GDM1 (cell line): ENCODE measurements at places on chromosomes 5 and 9.

DNA sequence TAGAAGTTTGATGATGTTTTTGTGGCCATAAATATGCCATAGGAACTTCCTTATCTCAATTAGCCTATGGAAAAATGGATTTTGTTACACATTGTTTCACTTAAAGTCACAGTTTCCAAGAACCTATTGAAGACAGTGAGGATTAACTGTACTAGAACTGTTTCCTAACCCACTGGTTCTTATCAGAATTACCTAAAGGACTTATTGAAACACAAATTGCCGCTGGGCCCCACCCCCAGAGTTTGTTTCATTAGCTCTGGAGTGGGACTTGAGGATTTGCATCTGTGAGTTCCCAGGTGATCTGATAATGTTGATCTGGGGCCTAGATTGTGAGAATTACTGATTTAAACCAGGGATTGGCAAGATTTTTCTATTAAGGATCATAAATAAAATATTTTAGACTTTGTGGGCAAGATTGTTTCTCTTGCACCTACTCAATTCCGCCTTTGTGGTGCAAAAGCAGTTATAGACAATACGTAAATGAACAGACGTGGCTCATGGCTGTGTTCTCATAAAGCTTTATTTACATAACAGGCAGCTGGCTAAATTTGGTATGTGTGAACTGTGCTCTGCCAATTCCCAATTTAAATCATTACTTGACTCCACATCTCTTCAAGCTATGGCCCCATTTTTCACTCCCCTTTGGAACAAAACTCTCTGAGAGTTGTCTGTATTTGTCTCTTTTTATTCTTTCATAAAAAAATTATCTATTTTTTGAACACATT is 9.3 kb downstream of the JAK2 start:
- DNase-seq = no peak

GRCh38 chr9:36623280-36623679 is 50.6 kb downstream of the MELK start:
- no peak for DNase-seq

GRCh38 chr5:58025809-58026208 is 434.1 kb downstream of the PLK2 start:
- DNase-seq = no peak

GRCh38 chr5:52626312-52626711 is 161.4 kb upstream of the ITGA1 start:
- DNase-seq = no peak

- DNase-seq = no peak
Measured at GRCh38 chr5:122719991-122720746, 54.7 kb upstream of the SNX2 start.

DNA sequence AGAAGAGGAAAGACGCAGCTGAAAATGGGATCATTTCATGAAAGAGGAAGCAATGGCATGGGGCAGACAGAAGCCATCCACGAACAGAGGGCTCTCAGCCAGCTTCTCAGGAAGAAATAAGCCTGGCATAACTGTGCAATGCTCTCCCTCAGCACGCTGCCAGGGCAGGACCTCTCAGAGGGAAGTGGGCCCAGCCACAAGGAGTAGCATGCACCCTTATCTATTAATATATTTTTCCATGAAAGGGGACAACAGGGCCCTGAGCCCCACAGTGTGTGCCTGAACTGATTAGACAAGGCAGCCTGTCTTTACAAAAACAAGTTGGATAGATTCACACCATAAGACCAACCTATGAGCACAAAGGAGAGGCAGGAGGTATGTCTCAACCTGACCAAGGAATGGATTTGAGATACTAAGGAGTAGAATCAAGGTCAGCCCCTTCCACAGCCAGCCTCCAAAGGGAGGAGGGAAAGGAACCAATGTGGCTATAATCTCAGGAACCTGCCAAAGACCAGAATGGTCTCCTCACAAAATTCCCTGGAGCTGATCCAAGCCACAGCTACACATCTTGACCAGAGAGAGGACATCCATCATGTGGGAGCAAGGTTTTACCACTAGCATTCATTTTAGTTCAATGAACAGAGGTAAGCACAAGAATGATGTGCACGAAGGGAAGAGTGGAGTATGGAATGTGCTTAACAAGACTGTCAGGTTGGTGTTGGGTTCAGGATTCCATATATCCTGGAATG is 154.8 kb downstream of the SIL1 start:
- DNase-seq = no peak

DNA sequence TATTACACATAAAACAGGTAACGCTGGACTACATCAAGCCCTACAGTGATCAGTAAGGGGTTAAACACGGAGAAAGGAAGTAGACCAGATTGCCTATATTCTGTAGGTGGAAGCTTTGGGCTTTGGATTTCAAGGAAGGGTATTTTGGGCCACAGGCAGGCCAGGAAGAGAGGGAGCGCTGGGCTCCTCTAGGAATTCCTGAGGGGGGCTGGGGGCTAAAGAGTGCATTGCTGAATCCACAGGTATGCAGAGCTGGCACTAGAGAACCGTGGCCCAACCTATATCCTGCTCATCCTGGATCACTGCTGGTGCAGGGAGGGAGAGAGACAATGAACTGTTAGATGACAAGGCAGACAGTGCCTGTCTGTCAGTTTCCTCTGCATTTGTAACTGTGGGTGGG is 367.1 kb downstream of the CSNK1G3 start:
- DNase-seq = no peak

GRCh38 chr5:121285801-121286521 is 565.7 kb upstream of the FTMT start:
- DNase-seq = no peak

DNA sequence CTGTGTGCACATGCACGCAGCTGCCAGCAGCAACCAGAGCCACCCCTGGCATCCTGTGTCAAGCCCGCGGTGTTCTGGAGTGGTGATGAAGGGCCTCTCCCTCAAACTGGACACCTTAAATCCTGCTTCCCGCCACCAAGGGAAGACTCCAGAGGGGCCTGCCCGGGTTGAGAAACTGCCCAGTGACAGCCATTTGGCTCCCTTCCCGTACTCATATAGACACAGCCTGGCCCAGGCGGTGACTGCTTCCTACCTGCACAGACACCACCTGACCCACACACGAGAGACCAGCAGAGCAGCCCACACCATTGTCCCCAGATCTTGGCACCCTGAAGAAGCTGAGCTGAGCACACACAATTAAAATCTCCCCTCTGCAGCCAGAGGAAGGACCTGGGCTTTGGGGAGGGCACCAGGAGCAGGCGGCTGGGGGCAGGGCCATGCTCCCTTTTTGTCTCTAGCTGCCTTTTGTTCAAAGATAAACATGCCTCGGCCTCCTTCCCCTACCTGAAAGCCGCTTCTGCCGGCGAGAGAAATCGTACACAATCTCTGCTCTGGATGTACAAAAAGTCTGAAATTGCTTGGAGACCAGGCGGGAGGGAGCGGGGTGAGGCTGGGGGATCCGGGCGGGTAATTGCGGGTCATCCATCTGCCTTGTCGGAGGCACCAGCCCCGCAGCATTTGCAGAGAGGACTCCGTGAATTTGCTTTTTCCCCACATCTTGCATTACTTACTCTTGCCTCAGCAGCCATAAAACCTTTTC is 78.4 kb downstream of the TSPAN17 start:
- DNase-seq = no peak

GRCh38 chr5:174844971-174845370 is 120.6 kb downstream of the MSX2 start:
- no peak for DNase-seq

GRCh38 chr5:136073714-136074529 is 45.1 kb downstream of the TGFBI start:
- no peak for DNase-seq

- peak; percentile 33 for DNase-seq
Measured at GRCh38 chr5:81601919-81602318, 149.0 kb downstream of the SSBP2 start.

DNA sequence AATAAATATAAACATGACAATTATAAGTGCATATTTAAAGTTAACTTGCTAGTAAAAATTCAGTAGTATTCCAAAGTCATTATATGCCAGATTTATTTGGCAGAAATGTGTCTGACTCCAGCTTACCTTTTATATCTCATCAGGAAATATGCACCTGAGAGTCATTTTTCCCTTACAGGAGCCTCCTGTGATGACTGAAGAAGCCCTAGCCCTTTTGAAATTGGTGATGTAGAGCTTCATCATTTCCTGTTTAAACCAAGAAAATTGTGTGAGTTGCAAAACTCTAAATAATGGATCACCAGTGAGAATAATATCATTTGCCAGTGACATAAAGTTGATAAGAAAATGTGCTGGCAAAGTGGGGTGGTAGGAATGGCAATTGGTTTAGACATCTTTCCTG is 42.1 kb upstream of the CTNND2 start:
- no peak for DNase-seq

DNA sequence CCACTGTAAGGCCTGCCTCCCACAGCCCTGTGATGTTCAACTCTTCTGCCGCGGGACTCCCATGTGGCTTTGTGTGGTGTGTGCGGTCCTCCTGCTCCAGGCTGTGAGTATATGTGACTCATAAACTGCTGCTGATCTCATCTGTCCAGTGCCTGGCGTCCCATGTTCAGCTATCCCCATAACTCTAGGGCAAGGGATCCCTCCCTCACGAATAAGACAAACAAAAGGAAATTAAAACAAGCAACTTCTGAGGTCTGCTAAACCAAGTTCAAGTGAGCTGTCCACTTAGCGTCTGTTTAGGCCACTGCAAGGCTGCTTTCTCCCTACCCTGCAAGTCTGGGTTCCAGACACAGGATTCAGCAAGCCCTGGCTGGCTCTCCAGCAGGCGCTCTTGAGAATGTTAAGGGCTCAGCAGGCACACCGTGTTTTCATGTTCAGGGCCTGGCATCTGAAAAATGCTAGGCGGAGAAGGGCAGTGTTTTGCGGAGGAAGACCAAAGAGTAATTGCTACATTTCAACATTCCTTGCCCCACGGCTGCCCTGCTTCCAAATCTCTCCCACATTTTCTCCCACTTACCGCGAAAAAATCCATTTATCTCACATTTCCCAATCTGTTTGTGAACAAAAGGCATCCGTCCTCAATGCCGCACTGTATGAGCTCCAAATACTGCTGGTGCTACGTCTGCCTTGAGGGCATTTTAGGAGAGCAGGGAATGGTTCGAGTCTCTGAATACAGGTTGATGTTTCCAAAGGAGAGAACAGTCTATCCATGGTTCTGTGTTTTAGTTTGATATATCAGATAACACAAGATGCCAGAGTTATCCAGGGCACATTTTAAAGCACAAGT is 280.2 kb downstream of the SEMA5A start:
- no peak for DNase-seq

DNA sequence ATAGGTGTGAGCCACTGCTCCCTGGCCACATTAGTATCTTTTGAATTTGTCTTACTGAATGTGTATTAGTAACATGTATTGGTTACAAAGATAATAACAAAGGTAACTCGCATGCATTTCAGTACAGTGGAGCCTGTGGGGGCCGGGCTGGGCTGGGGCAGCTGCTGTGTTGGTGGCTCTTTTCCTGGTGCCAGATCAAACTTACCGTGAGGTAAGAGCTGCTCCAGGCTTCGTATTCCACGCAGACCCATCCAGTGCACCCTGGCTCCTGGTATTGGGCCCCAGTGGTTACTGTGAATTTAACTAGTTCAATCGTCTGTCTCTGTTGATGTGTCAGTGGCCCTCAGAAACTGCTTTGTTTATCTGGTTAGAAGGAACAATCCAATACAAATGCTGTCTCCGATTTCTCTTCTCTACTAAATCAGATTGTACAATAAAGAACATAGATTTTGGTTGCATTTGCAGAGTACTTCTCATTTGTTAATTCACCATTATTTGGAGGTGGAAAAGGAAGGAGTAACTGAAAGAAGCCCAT is 15.6 kb downstream of the PRRC2B start:
- no peak for DNase-seq

DNA sequence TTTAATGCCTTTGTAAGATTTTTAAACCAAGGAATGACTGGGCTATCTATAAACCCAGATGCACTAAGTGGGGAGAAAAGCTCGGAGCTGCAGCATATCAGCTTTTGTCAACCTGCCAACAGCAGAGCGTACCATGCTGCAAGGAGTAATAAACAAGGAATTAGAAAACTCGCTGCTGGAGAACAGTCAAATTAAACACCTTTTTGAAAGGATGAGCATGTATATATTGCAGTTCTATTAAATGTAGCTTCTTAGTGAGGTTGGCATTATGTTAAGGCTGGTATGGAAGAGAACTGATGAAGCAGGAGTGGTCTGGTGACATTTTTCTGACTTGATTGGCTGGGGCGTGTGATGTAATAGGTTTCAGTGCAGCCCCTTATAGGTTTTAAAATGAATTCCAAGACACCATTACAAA is 74.7 kb downstream of the PIK3R1 start:
- no peak for DNase-seq

DNA sequence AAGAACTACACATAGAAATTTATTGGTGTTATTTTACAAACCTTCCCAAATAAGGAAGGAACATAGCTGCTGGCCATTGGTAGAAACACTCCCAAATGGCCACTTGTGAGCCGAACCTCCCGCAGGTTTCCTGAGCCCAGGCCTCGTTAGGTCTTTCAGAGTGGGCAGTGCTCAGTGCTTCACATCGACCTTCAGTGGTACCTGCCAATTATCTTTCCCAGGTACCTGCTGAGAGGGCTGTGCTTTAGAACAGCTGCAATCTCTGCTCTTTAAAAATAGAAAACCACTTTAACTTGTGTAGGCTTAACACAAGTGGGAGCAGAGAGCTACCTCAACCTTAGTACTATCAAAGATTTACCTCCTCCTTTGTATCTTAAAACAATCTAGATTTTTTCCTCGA is 334.1 kb downstream of the RFX3 start:
- no peak for DNase-seq

DNA sequence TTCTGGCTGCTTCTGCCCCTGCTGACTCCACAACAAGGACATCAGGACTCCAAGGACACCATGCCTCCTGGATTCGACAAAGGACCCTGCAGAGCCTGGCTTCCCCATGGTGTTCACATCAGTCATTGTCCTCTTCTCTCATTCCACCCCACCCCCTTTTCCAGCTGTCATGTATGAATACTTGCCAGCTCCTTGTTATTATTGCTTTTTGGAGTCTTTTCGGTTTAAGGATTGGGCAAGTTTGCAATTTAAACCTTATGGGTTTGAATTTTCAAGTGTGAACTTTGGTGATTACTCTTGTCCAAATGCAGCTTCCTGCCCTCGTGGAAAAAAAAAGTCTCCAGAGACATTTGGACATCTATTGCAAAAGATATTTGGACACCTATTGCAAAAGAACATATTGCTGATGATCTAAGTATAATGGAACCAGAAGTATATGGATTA is 14.2 kb upstream of the LVRN start:
- no peak for DNase-seq

DNA sequence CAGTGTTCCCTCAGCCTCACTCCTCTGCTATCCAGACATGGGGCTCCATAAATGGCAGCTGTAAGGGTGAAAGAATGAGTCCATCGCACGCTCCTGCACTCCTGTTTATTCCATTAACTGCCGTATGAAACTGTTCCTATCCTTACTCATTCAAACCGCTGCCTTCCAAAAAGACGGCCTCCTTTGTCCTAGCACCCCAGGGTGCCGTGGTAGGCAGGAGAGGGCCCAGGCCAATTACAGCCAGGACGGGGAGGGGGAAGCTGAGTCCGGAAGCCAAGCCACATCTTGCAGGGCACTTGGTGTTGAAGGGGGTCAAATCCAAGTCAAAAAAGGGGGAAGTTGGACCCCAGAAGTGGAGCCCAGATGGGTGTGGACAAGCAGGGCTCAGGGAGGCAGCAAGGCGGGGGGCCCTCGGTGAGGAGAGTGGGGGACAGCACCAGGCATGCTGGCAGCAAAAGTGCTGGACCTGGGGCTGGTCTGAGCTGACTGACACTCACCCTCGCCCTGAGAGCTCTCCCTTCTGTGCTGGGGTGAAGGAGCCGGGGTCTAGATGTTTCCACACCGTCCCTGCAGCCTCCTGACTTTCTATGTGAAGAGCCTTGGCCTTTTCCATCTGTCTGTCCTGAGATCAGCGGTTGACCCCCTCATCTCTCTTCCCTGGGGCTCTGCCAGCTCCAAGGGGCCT is 63.3 kb downstream of the COL23A1 start:
- DNase-seq = no peak
